Activated CD4-positive, alpha-beta T cell treated with anti-CD3 and anti-CD28 coated beads, Interleukin-2, amount 10 ng/mL, durations not matched to agents 7 days and 5 days (primary cell): ENCODE measurements at places on chromosomes 5 and 9. TPM values are rescaled to one million over a fixed set of nuclear protein-coding genes. Genes with fewer than 3 reads are reported as not detected.

DNA sequence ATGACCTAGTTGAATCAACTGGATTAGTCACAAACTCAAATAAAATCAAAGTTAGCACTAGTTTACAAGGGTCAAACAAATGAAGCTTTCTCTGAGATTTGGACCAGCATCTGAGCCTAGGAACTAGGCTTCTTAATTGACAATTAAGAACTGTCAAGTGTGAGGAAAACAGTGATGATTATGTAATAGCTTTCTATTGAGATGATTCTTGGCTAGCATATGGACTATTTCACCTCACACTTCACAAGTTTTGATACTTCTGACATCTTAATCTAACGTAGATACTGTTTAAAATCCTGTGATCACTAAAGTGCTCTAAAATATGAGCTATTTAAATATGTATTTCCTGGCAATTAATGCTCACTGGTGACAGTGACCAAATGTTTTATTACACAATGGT, 542.9 kb downstream of the EFNA5 start:
- H3K27ac ChIP-seq = no peak overlapping the region
- H3K36me3 ChIP-seq = no peaks in the 10 kb centered on the region
- DNase-seq = no peak

DNA sequence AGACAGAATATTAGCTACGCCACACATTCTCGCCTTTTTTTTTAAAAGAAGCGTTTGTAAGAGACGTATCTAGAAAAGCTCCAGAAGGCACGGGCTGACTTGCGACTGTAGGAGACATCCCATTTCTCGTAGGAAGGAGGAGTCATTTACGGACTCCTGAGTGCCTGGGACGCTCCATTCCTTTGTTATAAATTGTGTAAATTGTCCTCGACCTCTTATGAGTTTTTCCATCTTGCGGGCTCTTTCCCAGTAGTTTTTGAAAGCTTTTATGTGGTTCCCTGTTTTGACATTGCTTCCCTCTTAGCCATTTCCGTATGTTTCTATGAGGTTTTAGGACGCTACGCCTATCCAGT, 1.0 kb downstream of the RABL6 start:
- peak overlapping the region; percentile 79 for H3K27ac ChIP-seq
- H3K4me3 ChIP-seq = peak overlapping the region; percentile 84
- no peak for DNase-seq
- peaks cover 29% of the 10 kb centered on the region for H3K36me3 ChIP-seq
- H3K4me1 ChIP-seq = peaks cover 50% of the 10 kb centered on the region

DNA sequence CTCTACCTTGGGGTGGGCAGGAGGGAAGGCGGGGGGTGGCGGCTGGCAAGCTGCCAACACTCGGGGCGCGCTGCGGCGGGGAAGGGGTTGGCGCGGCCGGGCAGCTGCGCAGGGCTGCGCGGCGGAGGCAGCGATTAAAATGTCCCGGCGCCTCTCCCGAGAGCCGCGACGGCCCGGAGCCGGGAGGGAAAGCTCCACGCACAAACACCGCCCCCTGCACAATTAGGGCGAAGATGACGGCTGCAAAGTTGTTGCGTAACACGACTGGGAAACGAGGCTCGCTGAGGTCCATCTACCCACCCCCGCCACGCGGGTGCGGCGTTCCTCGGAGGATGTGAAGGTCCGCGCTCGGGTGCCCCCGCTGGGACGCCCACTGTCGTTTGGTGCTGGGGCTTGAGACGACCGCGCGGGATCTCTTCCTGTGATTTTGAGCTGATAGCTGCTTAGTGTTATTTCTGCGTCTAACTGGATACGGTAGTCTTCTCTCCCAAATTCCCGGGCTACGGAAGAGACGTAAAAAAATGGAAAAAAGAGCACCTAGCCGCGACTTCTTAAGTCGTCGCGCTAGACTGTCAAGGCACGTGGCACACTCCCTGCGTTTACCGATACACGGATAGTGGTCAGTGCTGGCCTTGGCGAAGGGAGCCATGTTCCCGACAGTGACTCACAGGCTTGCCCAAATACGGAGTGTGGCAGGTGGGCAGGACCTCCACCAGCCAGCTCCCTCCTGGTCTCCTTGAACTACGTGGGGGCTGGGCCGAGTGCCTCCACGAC, 958 bp upstream of the NFIL3 start:
- H3K36me3 ChIP-seq = no peaks in the 10 kb centered on the region
- H3K27me3 ChIP-seq = peaks cover 6% of the 10 kb centered on the region
- DNase-seq = peak; percentile 74
- H3K4me3 ChIP-seq = peak overlapping the region; percentile 78
- peak overlapping the region; percentile 85 for H3K27ac ChIP-seq

Gene APBA1
- total RNA-seq = 2.3 TPM
